CMK (cell line): ENCODE measurements at places on chromosomes 1 and 21.
A peak's percentile ranks its signal among the peaks of the same experiment; 100 is the strongest.

- DNase-seq = no peak
Observed at GRCh38 chr1:65344171-65344814, 35.0 kb downstream of the DNAJC6 start.

- DNase-seq = peak; percentile 48
Observed at GRCh38 chr1:110053552-110054428, 16.7 kb downstream of the ALX3 start.

DNA sequence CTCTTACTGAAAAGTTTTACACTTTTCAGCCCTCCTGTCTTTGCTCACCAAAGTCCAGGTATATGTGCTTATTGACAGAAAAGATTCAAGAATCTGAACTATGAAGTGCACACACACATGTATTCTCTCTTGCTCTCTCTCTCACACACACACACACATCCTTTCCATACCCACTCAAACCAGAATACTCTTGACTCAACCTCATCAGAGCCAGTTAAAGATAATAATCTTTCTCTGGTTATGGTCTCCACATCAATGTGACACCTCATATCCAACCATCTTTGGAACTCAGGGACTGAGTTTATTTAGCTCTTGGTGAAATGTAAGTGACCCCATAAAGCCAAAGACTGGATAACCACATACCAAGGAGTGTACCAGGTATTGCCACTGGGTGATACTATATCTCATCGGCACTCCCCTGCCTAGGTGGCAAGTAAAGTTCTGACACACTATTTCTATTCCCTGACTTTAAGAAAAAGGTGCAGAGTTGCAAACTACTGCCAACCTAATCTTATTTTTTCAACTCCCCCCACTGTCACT is 24.9 kb upstream of the RGS8 start:
- DNase-seq = no peak

DNA sequence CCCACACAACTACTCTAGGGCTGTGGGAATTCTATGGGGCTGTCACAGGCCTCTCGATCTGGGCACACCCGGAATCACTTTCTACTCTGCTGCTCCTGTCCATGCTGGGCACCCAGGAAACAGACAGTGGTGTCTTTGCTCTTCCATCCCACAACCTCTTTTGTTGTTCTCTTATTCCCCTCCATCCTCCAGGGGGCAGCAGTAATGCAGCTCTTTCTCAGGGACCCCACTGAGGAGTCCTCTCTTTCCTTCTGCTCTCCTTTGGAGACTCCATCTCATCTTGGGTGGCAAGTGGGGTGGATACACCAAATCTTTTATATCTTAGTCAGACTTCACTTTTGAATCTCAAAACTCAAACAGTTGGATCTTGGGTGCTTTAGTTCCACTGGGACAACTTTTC is 206.3 kb downstream of the HS2ST1 start:
- no peak for DNase-seq

GRCh38 chr1:19762175-19762779 is 37.4 kb downstream of the TMCO4 start:
- peak; percentile 9 for DNase-seq

DNA sequence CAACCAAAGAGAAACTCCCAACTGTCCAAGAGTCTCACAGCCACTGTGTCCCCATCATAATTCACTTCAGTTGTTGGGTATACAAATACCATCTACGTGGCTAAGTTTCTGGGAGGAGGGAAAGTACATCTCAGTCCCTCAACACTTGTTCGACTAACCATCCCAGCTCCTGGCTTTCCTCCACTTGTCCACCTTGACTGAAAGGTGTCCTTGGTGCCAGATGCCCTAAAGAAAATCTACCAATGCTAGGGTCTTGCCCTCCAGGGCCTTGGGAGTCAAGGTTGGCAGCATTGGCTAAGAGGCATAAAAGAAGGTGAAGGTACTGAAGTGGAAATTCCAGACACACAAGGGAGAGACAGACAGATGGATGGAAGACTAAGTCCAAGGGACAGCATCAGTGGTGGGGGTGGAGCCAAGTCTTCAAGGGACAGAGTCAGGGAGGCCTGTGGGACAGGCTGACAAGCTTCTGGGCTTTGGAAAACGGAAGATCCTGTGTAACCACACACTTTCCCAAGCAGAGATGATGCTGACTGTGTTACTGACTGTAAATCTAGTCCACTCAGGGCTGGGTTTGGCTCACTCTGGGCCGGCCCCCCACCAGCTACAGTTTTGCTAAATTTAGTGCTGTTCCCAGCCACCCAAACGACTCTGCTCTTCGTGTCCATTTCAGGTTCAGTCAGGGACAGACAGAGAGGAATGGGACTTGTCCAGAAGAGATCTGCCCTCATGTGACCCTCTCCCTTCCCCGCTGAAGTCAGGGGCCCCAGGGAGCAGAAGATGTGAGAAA is 60.1 kb downstream of the CD34 start:
- DNase-seq = no peak

DNA sequence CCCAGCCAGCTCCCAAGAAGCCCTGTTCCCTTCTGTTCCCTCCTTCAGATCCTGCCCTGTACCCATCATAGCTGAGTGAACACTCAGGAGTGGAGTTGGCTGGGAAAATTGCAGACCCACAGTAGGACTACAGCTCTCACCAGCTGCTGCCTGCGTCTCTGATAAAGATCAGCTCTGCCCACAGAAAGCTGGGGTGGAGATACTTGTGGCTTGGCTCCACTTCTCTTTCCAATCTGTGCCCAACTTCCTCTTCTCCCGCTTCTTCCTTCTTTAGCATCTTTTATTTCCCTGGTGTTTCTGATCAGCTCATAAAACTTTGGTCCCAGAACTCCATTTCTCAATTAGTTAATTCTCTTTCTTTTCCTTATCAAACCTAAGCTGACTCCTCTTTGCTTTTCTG is 5.5 kb upstream of the CD1A start:
- DNase-seq = peak; percentile 35

- no peak for DNase-seq
Observed at GRCh38 chr1:244161236-244161510, 110.1 kb downstream of the ZBTB18 start.

GRCh38 chr1:37945743-37946702 is 830 bp downstream of the INPP5B start:
- DNase-seq = peak; percentile 85

DNA sequence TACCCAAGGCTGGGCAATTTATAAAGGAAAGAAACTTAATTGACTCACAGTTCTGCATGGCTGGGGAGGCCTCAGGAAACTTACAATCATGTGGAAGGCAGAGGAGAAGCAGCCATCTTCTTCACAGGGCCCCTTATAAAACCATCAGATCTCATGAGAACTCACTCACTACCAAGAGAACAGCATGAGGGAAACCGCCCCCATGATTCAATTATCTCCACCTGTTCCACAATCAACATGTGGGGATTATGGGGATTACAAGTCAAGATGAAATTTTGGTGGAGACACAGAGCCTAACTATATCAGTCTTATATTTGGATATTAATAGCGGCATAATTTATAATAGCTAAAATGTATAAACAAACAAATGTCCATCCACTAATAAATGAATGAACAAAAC is 1123.7 kb upstream of the NCAM2 start:
- DNase-seq = no peak

GRCh38 chr1:113660088-113660487 is 99.2 kb downstream of the PHTF1 start:
- no peak for DNase-seq

GRCh38 chr1:225823811-225824261 is 13.9 kb downstream of the EPHX1 start:
- DNase-seq = no peak

GRCh38 chr1:107344268-107344760 is 203.5 kb downstream of the NTNG1 start:
- no peak for DNase-seq

DNA sequence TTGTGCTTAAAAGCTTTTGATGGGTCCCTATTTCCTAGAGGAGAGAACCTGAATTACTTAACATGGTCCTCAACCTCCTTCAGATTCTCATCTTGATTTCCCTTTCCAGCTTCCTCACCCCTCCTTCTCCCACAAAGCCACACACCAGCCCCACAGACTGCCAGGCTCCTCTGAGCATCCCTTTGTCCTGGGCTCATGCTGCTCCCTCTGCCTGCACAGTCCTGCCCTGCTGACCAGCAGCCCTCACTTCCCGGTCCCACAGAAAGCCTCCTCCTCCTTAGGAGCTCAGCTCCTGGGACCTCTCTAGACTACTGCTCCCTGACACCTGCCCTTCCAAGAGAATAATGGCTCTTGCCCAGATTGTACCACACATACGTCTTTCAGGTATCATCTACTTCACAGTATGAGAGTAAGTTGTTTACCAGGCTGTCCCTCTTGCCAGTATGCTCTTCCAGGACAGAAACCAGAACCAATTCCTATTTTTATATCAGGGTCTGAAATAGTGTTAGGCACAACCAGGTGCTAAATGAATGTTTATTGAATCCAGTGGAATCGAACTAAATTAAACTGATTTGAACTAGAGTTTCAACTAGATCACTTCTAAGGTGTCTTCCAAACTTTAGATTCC is 373.4 kb downstream of the LMX1A start:
- DNase-seq = no peak

DNA sequence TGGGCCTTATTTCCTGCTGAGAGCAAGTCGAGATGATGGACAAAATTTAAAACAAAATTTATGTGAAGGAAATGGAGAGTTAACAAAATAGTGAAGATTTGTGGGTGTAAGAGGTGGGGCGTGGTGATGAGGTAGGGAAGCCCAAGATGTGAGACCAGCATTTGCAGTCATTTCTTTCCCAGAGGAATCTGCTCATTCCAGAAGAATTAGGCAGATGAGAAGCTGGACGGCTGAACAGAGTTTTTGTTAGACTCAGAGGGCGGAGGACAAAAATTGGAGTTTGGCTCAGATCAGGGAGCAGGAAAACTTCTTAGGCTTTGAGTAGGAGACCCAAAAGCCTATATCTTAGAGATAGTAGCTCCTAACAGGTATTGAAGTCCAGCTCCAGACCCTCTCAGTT is 65.3 kb downstream of the CAMTA1 start:
- DNase-seq = no peak

GRCh38 chr21:37455504-37455911 is 88.9 kb downstream of the DYRK1A start:
- peak; percentile 61 for DNase-seq

DNA sequence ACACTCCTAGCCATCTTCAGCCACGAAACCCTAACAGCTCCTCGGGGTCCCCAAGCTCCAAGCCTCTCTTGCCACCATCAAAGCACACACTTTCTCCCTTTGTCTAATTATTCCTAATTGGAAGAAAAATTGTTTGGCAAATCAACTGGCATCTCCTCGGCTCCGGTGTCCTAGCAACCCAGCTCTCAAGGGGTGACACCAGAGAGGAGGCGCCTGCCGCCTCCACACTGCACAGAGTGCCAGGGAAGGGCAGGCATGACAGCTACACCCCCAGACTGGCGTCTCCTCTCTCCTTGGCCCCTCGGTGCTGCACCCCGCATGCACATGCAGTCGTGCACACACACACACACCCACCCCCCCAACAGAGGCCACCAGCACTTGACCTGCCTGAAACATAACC is 18.2 kb upstream of the GJB5 start:
- no peak for DNase-seq

- DNase-seq = no peak
Observed at GRCh38 chr1:20466273-20466672, 19.7 kb downstream of the CAMK2N1 start.

GRCh38 chr1:119294199-119294598 is 74.4 kb upstream of the HAO2 start:
- DNase-seq = no peak

DNA sequence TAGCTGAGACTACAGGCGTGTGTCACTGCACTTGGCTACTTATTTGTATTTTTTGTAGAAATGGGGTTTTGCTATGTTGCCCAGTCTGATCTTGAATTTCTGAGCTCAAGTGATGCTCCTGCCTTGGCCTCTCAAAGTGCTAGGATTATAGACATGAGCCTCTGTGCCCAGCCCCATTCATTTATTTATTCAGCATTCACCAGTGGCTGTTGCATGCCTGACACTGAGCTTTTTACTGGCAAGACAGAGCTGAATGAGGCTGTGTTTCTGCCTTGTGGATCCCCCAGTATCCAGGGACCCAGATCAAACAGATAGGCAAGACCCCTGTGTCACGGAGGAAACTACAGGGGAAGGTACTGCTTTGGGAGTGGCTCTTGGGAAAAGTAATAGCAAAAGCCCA is 109.4 kb downstream of the DISC1 start:
- DNase-seq = no peak

DNA sequence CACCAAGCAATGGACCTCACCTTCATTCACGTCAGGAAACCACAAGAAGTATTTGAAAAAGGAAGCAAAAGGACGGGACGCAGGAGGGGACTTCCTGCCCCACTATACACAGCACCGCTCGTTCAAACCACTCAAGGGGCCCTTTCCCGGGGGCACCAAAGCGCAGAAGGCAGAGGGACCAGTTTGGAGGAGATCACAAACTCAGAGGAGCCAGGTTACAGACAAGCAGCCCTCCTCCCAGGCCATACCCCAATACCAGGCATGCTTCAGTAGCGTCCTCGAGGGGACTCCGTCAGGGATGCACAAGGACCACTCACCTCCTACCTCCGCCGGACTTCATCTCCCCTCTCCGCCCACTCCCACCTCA is 685 bp downstream of the CRTC2 start:
- DNase-seq = no peak

DNA sequence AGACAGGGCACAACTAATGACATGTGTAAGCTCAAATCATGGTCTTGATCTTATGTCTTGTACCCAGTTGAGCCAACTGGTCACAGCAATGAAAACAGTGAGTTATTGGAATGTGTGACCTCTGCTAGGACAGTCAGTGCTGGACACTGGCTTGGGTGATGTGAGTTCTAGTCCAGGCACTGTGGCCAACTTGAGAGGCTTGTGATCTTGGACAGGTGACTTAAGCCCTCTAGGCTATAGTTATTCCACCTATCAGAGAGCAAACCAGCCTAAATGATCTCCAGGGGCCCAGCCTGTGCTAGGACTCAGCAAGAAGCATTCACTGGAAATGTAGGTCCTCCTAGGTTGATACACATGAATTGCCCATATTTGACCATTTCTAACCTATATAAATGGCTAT is 1.1 kb downstream of the KCNE2 start:
- DNase-seq = no peak

DNA sequence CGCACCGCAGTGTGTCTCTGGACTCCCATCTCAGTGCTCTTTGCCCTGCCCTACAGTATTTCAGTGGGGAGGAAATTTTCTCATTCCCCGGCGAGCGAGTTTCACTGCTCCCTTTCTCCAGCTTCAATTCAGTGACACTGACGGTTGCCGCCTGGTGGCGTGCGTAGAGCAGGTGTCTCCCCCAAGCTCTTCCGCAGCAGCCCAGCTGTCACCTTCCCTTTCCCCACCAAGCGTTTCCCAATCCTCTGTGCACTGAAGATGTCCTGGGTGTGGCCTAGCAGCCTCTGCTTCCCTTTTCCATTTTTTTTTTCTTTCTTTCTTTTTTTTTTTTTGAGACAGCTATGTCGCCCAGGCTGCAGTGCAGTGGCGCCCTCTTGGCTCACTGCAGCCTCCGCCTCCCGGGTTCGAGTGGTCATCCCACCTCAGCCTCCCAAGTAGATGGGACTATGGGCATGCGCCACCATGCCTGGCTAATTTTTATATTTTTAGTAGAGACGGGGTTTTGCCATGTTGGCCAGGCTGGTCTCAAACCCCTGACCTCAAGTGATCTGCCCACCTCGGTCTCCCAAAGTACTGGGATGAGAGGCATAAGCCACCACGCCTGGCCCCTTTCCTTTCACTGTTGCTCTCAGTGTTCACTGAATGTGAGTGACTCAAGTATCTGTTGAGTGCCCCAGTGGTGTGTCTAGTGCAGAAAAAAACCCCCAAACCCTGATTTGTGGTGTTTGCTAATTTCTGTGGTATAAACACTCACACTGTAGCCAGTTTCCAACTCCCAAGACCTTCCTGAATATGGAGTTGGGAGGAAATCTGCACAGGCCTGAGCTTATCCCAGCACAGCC is 30.1 kb downstream of the TNFRSF1B start:
- no peak for DNase-seq

- DNase-seq = no peak
Observed at GRCh38 chr21:26948194-26948593, 18.7 kb downstream of the ADAMTS5 start.
